ENCODE measurements at places on chromosomes 7 and 10. TPM values are rescaled to one million over a fixed set of nuclear protein-coding genes. Genes with fewer than 3 reads are reported as not detected.

DNA sequence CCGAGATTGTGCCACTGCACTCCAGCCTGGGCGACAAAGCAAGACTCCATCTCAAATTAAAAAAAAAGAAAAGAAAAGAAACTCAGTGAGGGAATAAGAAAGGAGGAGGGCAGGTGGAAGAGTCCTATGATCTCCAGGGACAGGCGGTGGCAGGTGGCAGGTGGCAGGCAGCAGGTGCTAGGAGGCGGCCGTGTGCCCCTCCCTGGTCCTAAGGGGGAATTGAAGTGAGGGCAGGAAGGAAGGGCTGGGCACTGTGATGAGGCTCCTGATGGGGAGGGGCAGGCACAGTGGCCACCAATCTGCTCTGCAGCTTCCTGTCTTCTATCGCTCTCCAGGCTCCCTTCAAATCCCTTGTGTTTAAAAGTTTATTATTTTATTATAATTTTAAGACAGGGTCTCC, 41.2 kb upstream of the UBE3C start:
- no peak for DNase-seq

DNA sequence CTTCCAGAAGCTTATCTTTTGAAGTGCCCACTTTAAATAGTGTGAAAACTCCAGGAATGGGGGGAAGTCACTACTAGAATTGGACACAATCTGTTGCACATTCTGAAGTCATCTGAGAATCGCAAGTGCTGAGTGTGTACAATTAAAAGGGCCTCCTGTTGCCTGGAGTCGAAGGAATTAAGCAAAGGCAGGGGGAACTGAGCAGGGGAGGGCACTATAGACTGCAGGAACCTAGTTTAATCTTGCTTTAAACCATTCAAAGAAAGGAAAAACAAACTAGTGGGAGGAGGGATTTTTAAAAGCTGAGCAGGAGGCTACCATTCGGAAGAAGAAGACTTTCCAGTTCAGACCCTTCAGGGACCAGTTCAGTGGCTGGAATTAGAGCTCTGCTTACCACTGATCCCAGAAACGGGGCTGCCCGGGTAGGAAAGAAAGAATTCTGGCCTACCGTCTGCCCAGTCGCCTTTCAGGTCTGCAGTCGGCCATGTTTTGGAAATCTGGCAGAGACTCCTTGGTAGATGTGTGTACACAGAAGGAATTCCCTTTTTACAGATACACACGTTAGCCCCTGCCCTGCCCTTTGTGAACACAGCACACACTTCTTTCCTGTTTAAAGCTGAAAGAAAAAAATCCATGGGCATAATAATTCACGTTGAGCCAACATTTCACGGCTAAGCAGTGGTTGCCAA, 610.6 kb upstream of the FOXK1 start:
- no peak for DNase-seq

- peak; percentile 67 for DNase-seq
These were observed 1.3 kb downstream of the EGR2 start for GRCh38 chr10:62814756-62815380.

GRCh38 chr10:85614566-85614965, 752.0 kb downstream of the GRID1 start:
- no peak for DNase-seq

GRCh38 chr7:70214071-70214470, 615.8 kb downstream of the AUTS2 start:
- no peak for DNase-seq

DNA sequence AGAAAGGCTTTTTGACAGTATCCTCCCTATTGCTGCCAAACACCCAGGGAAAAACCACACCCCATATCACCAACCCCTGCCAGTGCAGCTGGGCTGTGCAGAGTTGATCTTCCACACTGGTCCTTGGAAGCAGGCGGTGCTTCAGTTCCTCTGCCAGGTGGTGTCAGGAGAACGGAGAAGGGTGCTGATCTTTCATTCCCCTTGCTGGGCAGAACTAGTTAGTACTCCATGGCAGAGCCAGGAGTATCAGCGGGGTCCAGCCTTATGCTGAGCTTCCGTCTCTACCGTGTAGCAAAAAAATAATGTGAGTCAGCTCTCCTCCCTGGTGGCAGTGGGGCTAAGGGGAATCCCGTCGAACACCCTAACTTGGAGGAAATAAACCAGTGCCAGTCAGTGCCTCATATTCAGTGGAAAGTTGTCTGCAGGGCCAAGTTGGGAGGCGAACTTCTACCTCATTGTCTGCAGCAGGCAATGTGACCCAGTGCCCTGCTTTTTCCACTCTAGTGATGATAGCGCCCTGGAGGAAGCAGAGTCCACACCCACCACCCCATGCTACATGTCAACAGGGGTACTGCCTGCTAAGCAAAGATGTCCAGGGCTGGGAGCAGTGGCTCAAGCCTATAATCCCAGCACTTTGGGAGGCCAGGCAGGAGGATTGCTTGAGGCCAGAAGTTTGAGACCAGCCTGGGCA, 175.4 kb downstream of the AUTS2 start:
- DNase-seq, result no peak

GRCh38 chr7:131721660-131722059, 165.2 kb upstream of the PODXL start:
- DNase-seq, result no peak

DNA sequence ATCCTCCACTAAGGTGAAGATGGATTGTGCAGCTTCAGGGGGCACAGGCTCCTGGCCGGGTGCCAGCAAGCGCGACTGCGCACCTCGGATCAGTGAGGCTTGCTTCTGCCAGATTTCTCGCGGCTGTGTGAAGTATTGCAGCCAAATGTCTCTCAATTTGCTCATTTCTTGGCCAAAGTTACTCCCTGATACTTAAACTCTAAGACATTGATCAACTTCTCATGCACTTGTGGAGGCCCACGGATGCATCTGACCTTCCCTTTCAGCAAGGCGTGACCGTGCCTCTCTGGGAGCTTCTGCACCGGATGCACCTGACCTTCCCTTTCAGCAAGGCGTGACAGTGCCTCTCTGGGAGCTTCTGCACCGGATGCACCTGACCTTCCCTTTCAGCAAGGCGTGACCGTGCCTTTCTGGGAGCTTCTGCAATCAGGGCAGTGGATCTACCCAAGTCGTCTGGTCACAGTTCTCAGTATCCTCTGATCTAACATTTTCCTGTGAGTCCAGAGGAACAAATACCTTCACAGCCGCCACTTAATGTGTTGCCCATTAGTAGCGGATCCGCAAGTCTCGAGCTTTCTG, 248.3 kb downstream of the ADARB2 start:
- no peak for DNase-seq

The NPFFR1 gene
- 1.1 TPM for total RNA-seq

The CCDC136 gene
- 3.1 TPM for total RNA-seq
